Iris pigment epithelial cell (primary cell): ENCODE measurements at places on chromosomes 1 and 21.

DNA sequence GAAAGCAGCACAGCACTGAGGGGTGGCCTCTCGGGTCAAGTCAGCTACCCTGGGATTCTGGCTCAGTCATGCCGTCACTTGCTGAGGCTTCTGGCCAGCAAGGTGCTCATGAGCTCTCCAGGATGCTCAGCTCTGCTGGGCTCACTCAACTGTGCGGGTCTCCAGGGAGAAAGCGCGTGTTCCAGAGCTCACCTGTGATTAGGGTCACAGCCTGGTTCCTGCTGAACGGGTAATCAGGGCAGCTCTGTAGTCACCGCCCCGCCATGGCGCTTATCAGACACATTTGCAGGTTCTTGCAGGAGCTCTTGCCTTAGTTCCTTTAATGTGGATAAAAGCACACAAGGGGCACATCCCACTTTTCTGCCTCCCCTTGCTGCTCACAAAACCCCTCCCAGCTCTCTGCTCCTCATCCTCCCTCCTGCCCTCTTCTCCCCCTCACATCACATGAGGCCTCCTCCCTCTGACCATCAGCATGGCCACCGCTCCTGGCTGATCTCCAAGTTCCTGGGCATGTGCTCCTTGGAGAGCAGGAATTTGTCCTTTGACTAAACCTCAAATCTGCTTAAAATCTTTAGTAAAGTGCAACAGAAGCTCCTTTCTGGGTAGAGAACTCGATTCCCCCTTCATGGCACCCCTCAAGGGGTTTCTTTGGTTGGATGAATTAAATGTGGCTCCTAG is 2.0 kb downstream of the PCP4 start:
- DNase-seq = no peak

DNA sequence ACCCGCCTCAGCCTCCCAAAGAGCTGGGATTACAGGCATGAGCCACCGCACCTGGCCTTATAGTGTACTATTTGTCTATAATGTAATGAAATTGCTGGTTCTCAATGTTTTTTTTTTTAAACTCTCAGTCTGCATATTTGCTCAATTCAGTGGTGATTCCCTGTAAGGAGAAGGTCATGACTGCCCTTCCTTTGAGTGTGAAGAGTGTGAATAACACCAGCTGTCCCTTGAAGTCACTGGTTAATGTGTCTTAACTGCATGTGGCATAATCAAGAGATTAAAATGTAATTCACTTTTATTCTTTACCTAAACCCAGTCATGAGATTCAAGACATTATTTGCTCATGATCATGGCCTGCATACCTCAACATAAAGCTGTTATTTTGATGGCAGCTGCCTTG is 30.5 kb downstream of the MTF2 start:
- DNase-seq = no peak

- no peak for DNase-seq
Measured at GRCh38 chr1:180083164-180083563, 71.5 kb upstream of the QSOX1 start.

DNA sequence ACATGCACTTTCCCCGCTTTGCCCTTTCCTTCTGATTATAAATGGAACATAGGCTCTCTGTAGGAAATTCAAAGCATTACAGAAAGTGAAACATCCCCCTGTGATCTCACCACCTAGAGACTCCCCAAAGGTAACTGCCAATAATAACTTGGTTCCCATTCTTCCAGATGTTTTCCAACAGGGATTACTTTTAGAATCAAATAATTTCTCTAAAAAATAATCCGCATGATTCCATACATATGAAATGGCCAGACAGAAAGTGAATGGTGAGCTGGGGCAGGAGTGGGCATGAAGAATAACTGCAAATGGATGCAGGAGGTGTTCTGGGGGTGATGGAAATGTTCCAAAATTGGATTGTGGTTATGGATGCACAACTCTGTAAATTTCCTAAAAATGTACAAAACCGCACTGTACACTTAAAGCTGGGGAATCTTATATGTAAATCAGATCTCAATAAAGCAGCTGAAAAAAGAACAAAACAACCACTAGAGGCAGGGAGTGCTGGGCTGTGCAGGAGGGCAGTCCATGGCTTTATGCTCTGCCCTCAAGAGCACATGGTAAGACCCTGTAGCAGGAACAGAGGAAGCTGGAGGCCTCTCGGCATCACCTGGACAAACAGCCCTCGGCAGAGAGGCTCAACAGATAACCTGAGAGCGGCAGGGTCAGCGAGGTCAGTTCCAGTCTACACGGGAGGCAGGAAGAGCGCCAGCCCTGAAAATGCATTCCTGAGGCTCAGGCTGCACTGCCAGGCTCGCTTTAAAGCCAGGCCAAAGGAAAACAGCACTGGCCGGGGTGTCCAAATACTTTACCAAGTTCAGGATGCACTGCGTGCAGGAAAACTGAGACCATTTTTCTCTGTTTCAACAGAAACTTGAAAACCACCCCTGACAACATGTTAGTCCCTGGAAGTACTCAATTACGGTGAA is 39.7 kb downstream of the CAPZB start:
- no peak for DNase-seq
